ENCODE measurements at places on chromosomes 5 and 9.

DNA sequence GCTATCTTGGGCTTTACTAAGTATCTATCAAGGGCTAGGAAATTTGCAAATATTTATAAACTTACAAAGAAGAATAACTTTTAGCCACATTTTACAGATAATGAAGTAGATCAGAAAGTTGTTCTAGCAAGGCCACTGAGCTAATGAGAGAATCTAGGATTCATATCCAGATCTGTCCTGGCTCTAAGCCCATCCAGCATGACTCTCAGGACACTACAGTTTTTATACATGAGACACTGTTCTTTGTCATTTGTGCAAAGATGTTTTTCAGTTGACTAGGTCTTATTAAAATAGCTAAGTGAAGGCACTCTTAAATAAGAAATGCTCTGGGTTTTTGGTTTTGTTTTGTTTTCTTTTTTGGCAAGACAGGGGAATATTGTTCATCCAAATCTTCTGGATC is 273.1 kb downstream of the GABRB2 start:
- DNase-seq, result no peak

DNA sequence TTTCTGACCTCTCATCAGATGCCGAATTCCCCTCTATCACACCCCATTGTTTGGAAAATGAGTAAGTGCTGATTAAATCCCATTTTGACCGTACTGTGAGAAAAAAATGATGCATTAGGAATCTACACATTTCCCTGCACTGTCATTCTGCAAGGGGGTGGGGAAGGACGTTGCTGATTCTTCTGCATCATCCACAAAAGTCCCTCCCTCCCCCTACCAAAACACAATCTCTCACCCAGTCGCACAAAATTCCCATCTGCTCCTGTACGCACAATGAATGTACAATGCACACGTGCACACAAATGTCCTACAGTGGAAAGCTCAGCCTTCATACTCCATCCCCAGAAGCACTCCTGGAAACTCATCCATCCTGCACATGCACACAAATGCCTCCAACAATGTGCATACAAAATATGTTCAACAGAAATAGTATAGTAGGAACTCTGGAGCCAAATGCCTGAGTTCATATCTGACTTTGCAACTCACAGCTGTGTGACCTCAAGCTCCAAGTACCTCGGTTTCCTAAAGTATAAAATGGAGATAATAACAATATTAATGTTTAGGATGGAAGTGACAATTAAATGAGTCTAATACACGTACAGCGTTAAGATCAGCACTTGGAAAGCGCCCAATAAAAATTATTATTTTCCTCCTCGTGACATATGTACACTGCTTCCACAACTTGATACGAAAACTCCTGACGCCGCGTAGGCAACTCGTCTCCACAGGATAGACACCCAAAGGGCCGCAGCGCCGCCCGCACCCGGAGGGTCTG is 809 bp downstream of the TNIP1 start:
- peak; percentile 35 for DNase-seq

GRCh38 chr9:3879726-3880505 is 354.1 kb upstream of the RFX3 start:
- no peak for DNase-seq

- DNase-seq, result no peak
These were observed 78.7 kb downstream of the RAD23B start for GRCh38 chr9:107361816-107362215.

DNA sequence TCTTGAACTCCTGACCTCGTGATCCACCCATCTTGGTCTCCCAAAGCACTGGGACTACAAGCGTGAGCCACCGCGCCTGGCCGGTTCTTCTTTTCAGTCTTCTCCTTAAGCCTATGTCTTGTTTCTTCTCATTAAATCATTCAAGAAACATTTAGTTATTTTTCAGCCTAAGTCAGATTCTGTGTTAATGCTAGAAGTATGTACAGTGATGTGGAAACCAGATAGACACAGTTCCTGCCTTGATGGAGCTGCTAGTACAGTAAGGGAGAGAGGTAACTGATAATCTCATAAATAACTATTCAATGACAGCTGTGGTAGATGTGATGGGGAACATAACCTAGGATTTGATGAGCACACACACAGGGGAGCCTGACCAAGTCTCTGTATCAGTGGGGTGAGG is 46.3 kb upstream of the NR3C1 start:
- no peak for DNase-seq

GRCh38 chr5:17897776-17898175 is 263.5 kb downstream of the TAF11L14 start:
- DNase-seq, result no peak

DNA sequence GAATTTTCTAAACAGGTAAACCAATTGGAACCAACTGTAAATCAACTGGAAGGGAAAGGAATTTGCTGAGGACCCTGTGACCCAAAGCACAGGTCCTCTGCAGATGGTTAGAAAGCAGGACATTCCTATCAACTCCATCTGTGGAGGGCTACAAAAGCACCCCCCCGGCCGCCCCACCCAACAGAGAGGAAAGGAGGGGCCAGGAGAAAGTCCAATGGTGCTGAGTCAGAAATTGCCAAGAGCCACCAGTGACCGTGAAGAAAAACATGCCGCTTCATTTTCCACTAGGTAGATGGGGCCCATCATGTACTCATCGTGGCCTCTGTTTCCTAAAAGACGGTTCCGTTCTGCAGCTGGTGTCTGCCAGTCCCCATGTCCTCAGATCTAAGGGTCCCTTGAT is 66.3 kb downstream of the RAPGEF1 start:
- no peak for DNase-seq

DNA sequence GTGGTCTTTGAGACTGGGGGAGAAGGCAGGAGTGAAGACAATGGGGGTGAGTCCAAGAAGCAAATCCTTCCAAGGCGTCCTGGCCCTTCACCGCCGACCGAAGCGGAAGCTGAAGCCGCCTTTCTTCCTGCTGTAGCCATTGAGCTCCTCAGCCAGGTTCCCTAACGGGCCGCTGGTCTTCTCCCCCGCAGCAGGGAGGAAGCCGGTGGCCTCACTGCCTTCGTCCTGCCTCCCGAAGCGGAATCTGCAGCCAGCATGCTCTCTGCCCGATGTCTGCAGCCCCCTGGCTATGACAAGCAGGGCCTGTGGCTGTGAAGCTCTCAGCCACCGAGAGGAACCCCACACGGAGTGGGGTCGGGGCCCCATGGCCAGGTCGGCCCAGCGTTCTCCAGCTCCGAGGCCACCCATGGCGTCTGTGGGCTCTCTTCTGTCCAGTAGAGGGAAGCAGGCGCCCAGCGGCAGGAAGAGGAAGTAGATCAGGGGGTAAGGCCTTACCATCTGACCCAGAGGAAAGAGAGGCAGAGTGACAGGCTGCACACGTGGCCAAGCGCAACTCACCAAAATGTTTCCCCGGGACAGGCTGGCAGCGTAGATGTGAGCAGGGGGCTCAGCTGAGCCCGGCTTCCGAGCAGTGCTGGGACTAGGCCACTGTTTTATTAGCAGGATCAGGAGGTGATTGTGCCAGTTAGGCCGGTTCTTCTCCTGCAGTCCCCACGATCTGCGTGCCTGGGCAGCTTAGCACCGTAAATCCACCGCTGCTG is 3.1 kb downstream of the QRFP start:
- no peak for DNase-seq

DNA sequence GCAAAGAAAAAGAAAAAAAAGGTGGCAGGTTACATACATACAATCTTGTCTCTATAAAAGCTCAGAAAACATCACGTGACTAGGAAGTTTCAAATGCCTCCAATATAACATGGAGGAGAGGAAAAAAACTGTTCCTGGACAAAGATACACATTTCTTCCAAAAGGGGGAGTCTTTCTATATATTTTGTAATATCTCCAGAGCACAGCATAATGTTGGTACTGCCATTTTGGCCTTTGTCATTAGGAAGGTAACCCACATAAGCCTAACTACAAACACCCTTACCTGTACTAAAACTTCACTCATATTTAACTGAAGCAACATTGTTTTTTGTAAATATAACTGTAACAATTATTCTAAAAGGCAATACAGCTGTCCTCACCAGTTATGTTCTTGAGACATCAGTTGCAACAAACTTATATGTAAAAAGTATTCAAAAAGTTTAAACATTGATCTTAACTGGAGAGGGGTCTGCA is 1.2 kb upstream of the BTF3 start:
- peak; percentile 69 for DNase-seq

DNA sequence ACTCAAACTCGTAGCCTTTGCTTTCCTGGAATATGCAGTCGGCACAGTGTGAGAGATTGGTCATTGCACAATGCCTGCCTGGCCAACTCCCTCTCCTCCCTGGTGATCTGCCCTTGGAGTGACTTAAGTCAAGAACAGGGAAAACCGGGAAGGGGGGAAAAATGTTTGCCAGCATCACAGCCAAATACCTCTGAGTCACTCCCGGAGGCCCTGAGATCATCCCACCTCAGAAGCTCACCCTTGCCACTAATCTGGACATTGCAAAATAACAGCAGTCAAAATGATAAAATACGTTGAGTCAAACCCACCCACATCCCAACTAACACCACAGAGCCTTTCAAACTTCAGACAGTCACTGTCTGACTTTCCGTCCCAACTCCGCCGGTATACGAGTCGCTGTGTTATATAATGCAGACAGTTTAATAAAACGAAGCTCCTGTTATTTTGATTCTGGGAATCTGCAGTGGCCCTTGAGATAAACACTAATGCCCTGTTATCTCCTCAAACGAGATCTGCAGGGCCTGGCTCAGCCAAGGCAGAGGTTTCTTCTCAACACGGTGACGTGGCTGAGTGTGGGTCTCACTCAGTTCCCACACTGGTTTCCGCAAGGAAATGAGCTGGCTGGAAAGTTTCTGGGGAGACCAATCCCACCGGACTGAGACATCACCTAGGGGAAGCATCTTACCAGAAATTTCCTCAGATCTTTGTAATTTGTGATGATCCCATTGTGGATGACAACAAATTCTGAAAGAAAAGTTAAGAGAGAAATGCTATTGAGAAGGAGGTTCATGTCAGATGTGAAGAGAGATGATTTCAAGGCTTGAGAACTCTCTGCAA is 22.1 kb downstream of the GFPT2 start:
- DNase-seq, result no peak

DNA sequence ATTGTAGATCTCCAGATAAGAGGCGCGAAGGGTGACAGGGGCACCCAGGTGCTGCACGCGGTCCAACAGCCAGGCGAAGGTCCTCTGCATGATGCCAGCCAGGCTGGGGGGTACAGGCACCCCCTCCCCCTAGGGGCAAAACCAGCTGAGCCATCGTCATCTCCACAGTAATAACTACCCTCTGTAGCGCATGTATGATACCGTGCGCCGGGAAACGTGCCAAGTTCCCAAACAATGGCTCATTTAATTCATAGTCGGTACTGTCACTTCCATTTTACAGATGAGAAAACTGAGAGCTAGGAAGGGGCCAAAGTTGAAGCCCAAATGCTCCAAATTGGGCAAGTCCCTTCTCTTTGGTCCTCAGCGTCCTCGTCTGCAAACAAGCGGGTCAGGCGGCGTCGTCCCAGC is 1.5 kb downstream of the KIF12 start:
- DNase-seq, result no peak

- peak; percentile 83 for DNase-seq
These were observed 493 bp upstream of the IL6ST start for GRCh38 chr5:55994998-55995914.

GRCh38 chr5:177456976-177457851 is 10.6 kb downstream of the PRR7 start:
- DNase-seq, result peak; percentile 92

DNA sequence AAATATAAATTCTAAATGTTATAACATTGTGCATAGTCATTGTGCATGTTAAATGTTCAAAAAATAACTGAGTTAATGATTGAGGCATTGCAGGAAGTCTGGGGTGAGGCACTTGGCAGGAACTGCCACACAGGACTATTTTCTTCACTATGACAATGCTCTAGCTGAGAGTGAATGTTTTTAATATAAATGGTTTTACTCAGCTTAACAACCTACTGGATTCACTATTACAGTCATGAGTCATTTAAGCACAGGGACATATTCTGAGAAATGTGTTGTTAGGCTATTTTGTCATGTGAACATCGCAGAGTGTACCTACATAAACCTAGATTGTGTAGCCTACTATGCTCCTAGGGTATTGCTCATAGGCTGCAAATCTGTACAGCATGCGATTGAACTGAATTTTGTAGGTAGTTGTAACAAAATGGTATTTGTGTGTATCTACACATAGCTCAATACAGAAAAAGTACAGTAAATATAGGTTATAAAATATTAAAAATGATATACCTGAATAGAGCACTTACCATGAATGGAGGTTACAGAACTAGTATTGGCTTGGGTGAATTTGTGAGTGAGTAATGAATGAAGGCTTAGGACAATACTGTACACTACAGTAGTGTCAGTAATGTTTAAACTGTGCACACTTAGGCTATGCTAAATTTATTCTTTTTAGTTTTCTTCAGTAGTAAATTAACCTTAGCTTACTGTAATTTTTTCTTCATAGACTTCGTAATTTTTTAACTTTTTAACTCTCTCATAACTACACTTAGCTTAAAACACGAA is 346.1 kb upstream of the PTGER4 start:
- no peak for DNase-seq

- DNase-seq, result no peak
These were observed 79.0 kb downstream of the PAPPA start for GRCh38 chr9:116232424-116233159.

GRCh38 chr5:178107756-178108310 is 5.5 kb upstream of the N4BP3 start:
- no peak for DNase-seq

GRCh38 chr9:120308495-120308894 is 271.5 kb downstream of the CDK5RAP2 start:
- no peak for DNase-seq

- DNase-seq, result no peak
These were observed 67.7 kb upstream of the RAD23B start for GRCh38 chr9:107215381-107215780.

All from AML-193 (cell line).